Esophagus mucosa (tissue), 1 donor: ENCODE measurements at places on chromosomes 2 and 18.
A peak's percentile ranks its signal among the peaks of the same experiment; 100 is the strongest.

- no peak for ATAC-seq
Measured at GRCh38 chr18:22167091-22167470, 2.3 kb upstream of the GATA6 start.

DNA sequence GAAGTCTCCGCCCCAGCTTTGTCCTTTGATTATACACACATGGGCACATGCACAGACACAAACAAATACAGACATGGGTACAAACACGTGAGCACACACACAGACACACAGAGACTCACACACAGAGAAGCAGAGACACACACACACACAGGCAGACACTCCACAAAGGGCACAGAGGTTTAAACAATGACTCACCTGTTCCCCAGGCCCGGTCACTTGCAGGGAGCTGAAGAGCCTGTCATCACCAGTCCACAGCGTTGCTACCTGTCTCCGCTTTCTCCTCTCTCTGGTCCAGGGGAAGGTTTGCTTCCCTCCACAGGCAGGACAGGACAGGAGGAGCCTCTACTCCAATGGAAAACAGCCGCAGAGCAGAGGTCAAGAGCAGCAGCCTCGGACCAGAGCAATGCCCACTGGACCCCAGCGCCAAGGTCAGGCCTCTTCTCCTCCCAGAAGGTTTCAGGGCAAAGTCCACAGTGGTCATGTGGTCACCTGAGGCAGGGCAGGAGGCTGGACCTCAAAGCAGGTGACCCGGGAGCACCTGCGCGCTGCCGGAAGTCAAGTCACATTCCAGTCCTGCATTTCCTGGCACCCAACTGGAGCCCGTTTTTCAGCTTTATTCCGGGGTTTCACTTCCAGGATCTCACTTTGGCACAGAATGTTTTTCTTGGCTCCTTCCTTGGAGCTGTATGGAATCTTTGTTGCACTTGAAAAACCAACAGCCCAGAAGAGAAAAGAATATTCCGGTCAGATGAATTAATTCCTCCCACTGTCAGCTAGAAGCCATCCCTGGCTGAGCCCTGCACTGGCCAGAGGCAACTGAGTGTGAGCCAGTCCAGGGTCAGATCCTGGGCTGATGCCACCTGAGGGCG lies at the start of gene RAB17:
Gene RAB17 (minus strand): TSS at position 463 of the 869 bp plus-strand sequence. CDS start 4,580 bp downstream, outside the sequence.
- peak; percentile 93 for ATAC-seq

DNA sequence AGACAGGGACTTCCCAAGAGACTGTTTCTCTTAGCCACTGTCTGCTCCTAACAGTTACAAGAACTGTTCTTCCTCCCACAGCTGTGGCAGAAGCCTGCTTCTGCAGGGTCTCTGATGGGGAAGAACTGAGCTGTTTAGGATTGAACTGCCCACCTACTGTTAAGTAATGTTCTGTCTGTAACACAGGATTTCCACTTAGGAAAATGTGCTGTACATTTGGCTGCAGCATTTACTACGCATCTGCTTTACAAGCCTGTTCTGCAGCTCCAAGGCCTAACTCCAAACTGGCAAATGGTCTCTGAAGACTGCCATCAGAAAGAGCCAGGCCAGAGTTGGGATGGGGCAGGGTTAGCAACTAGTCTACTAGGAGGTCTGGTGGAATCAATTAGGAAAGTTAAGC lies 87.8 kb upstream of the UPP2 start:
- no peak for ATAC-seq

GRCh38 chr2:17136231-17136630 lies 382.0 kb downstream of the RAD51AP2 start:
- ATAC-seq: no peak

DNA sequence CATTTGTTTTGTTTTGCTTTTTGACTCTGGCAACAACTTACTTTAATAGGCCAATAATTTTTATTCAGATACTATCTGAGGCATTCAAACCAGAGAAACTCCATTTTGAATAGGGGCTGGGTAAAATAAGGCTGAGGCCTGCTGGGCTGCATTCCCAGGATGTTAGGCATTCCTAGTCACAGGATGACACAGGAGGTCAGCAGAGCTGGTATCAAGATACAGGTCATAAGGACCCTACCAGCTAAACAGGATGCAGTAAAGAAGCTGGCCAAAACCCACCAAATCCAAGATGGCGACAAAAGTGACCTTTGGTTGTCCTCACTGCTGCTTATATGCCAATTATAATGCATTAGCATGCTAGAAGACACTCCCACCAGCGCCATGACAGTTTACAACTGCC lies 102.2 kb upstream of the XPO1 start:
- ATAC-seq: no peak

DNA sequence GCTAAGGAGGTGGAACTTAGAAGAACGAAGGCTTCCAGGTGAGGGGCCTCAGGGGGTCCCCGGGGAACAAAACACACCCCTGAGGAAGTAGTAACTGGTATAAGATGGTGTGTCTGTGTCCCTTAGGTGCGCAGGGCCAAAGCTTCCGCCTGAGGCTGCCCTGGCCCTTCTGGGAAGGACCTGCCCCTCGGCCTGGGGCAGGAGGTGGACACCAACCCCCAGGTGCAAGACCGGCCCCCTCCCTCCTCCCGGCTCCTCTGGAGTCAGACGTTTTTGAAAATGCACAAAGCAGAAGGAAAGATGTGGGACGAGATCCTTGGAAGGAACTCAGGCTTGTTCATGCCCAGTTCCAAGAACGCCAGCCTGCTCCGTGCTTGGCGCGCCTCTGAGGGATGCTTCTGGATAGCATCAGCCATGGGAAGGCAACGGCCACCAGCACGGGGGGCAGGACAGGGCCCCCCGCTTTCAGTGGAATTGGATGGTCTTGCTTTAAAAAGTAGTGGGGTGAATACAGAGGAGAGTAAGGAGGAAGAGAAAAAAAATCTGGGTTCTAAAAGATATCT lies 37.5 kb downstream of the MYT1L start:
- ATAC-seq: no peak

GRCh38 chr2:173231042-173231441 lies 123.6 kb upstream of the CDCA7 start:
- ATAC-seq: peak; percentile 42

- ATAC-seq: no peak
Measured at GRCh38 chr2:154960802-154961583, 262.5 kb downstream of the KCNJ3 start.

GRCh38 chr2:65577654-65578053 lies 145.3 kb upstream of the SPRED2 start:
- no peak for ATAC-seq

DNA sequence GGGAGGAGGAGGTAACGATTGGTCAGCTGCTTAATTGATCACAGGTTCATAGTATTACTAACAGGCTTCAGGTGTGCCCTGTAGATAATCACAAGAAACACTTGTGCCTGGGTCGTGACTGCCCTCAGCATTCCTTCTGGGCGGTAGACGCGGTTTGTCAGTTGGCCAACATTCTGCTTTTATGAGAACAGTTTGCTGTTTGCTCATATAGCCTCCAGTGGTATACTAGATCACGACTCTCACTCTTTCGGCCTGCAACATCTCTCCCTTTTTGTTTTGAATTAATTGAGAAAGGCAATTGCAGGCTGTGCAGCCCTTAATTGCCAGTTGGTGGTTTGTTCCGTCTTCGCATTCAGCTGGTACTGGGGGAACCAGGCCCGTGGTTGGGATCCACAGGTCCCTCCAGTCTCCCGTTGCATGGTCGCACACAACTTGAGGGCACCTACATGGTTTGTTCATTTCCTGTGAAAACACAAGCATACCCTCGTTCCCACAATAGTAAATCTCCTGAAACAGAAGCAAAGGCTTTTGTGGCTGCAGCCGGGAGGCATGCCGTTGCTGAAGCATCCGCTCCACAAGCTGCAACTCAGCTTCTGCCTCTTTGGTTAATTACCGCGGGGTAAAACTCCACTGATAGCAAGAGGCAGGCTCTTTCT lies 30.3 kb upstream of the GPR17 start:
- no peak for ATAC-seq

DNA sequence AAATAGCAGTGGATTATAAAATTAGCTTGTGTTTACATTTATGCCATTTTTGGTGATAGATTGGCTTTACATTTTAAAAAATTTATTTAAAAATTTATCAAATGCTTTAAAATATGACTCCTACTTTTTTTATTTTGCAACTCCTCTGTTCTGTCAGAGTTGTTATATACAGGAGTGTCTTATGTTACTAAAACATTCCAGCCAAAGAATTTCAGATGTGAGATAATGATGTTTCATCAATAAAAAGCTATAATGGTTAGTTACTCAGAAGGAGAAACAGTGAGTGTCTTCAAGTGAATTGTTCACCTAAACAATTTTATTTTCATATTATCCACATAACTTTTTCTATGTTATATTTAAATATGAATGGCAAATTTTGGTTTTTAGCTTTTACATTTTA lies 52.7 kb downstream of the GLS start:
- ATAC-seq: no peak

GRCh38 chr2:72846171-72847095 lies 20.6 kb upstream of the EXOC6B start:
- no peak for ATAC-seq

- peak; percentile 99 for ATAC-seq
Measured at GRCh38 chr2:32977228-32977758, 30.5 kb downstream of the LTBP1 start.

GRCh38 chr2:169734169-169734847 lies 676 bp downstream of the KLHL23 start:
- ATAC-seq: peak; percentile 48

GRCh38 chr2:16327326-16327725 lies 338.3 kb downstream of the CYRIA start:
- ATAC-seq: no peak

GRCh38 chr2:39693245-39693644 lies 27.5 kb downstream of the TMEM178A start:
- ATAC-seq: no peak

DNA sequence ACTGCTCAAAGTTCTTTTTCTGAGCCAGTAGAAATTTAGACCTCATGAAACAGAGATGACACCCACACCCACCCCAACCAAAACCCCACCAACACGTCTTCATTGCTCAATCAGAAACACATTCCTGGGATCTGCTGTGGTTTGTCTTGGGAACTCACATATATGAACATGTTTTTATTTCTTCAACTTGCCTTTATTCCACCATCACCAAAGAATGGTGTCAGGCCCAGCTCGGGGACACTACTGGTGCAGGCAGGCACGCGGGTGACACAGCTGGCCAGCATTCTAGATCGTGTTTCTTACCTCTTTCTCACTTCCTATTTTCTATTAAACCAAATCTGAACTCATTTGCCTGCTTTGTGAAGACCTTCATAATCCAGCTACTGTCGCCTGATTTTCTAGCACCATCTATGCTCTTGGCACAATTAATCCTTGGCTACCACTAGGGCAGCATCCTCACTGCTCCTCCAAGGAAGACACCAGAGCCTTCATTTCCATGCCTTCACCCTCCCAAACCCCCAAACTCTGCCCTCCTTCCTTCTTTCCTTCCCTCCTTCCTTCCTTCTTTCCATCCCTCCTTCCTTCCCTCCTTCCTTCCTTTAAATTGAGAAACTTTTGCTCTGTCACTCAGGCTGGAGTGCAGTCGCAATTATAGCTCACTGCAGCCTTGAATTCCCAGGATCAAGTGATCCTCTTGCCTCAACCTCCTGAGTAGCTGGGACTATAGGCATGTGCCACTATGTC lies 157.1 kb downstream of the BCL2 start:
- peak; percentile 14 for ATAC-seq

GRCh38 chr2:84643991-84644390 lies 127.7 kb downstream of the DNAH6 start:
- no peak for ATAC-seq

DNA sequence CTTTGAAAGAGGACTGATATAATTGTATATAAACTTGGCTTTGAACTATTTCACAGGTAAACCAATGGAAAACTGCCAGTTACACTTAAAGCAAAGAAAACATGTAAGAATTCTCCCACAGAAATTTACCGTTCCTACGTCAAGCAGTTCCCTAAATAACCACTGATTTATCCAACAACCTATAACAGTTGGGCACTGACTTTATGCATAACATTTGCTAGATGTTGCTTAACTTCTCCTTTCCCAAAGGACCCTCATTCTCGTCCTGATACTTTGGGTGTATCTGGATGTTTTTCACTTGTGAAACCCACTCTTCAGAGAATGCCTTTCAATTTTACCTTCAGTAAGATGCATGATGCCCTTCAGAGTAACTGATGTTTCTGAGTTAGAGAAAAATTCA lies 43.8 kb downstream of the STAT1 start:
- no peak for ATAC-seq

DNA sequence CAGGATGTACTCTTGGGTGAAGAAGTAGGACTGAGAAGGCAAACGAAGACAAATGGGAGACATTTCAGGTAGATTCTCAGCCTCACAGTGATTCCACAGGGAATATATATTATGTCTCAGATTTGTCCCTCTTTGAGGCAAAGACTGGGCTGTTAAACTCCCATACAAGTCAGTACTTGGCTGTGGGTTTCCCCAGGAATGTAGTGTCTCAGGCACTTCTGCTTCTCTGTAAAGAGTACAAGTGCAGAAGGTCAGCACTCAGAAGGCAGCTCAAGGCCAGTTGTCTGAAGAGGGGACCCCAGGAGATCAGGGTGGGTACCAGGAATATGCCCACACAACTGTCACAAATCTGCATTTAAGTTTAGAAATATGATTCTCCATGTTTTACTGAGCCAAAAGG lies 39.9 kb upstream of the COBLL1 start:
- no peak for ATAC-seq

DNA sequence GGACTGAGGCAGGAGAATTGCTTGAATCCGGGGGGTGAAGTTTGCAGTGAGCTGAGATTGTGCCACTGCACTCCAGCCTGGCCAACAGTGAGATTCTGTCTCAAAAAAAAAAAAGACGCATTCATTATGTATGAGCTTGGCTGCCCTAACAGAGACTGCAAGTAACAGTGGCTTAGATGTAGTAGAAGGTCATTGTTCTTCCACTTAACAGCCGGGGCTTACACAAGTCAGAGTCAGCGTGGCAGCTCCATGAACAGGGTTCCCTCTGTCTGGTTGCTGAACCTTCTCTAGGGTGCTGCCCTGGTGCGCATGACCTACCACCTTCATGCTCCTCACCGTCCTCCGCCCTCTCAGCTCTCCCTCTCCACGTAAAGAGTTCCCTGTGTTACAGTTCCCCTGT lies 49.1 kb upstream of the IGFBP2 start:
- ATAC-seq: no peak

GRCh38 chr2:74836675-74837401 lies 2.9 kb downstream of the HK2 start:
- no peak for ATAC-seq
